Liver (tissue), 10 donors: ENCODE measurements at places on chromosomes 1 and 21. TPM values are rescaled to one million over a fixed set of nuclear protein-coding genes. Genes with fewer than 3 reads are reported as not detected.

CFAP107 gene
- total RNA-seq: not detected

HFM1 gene
- total RNA-seq: 0.17 TPM

S100B gene
- total RNA-seq: 1.1 TPM

PTPN14 gene
- 3.2 TPM for total RNA-seq

CNKSR1 gene
- total RNA-seq: 0.56 TPM

DYRK1A gene
- 58.3 TPM for total RNA-seq

DCST2 gene
- total RNA-seq: not detected

ZYG11A gene
- 0.65 TPM for total RNA-seq
